Hematopoietic multipotent progenitor cell treated with erythropoietin and hydrocortisone succinate and interleukin-3 and kit ligand, for 8 days (in vitro differentiated cells): ENCODE measurements at places on chromosomes 12 and 14.

DNA sequence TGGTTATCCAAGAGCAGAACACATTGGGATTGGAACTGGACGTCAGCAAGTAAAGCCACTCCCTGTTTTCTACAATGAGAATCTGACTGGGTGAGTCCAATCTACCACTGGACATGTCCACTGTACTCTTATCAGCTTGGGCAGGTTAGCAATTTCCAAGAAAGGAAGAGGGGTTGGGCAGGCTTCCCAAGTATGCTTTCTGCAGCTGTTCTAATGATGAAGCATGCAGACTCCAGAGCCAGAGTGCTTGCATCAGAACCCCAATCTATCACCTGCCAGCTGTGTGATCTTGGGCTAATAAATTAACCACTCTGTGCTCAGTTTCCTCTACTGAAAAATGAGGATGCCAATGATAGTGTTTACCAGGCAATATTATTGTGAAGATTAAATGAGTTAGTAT is 92.0 kb downstream of the EMP1 start:
- peak; percentile 62 for DNase-seq

- DNase-seq = no peak
Measured at GRCh38 chr14:74829251-74829650, 46.7 kb downstream of the PROX2 start.

DNA sequence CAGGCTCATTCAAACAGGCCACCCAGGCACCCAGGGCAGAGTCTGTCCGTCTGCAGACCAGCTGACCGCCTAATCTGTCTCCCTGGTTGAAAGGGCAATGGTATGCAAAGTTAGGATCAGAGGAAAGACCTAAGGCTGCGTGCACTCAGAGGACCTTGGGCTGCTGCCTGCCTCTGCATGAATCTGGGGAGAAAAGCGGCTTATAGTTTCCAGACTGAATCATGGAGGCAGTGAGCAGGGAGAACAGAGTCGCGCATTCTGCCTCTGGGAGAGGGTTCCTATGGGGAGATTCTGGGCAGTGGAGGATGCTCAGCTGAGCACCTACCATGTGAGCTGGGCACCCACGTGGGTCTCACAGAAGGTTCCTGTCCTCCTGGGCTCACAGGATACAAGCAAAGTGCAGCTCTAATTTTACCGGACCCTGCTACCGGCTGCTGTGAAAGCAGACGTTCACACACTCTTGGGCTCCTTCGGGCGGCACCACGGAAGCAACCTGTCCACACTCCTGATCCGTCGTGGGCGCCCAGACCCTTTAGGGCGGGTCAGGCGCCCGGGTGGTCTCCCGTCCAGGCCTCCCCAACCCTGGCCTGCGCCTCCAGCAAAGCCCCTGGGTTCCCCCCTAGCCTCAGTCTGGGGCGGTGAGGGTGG is 772 bp downstream of the SCARB1 start:
- peak; percentile 41 for DNase-seq

GRCh38 chr14:63542231-63542999 is 762 bp downstream of the PPP2R5E start:
- peak; percentile 49 for DNase-seq

- DNase-seq = peak; percentile 13
Measured at GRCh38 chr14:77406086-77406485, 17.2 kb downstream of the NOXRED1 start.

DNA sequence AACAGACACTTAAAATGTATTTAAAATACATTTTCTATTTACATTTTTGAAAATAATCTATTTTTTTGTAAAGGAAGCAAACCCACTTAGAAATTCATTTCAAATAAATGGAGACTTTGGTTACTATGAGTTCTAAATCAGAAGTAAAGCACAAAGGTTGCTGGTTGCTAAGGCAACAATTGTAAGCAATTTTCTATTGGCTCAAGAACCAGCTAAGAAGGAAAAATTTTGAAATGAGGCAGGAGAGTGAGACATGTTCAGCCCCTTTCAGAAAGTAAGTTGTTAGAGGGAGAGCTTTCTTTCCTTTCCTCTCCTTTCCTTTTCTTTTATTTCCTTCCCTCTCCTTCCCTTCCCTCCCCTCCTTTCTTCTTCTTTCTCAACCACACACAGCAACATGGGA is 80.7 kb downstream of the PRMT8 start:
- DNase-seq = no peak

- DNase-seq = peak; percentile 45
Measured at GRCh38 chr14:99447739-99448138, 32.9 kb downstream of the SETD3 start.

- DNase-seq = no peak
Measured at GRCh38 chr12:88472248-88472647, 108.0 kb downstream of the KITLG start.

GRCh38 chr12:2800046-2800570 is 5.3 kb downstream of the FKBP4 start:
- no peak for DNase-seq

DNA sequence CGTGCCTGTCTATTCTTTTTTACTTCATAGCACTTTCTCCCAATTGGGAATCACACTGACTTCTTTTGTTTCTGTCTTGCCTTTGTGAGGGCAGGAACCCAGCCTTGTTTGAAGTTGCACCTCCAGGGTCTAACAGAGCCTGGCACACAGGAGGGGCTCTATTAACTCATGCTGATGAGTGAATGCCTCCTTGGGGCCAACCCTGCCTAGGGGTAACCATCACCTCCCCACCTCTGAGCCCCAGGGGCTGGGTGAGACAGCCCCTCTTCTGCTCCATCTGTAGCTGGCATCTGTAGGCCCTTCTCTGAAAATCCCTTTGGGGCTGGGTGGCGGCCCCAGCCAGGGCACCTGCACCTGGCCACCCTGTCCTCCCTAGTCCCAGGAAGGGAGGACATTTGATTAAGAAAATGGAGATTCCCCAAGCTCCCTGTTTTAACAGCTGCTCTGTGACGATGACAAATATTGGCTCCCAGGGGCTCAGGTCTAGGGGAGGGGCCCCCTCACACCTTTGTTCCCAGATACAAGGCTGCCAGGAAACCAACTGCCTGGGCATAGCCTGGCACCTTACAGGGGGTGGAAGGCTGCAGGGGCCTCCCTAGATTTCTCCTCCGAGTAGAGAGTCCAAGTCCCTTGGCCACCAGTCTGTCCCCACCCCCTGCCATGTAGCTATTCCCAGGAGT is 11.8 kb downstream of the TAMALIN start:
- DNase-seq = no peak

DNA sequence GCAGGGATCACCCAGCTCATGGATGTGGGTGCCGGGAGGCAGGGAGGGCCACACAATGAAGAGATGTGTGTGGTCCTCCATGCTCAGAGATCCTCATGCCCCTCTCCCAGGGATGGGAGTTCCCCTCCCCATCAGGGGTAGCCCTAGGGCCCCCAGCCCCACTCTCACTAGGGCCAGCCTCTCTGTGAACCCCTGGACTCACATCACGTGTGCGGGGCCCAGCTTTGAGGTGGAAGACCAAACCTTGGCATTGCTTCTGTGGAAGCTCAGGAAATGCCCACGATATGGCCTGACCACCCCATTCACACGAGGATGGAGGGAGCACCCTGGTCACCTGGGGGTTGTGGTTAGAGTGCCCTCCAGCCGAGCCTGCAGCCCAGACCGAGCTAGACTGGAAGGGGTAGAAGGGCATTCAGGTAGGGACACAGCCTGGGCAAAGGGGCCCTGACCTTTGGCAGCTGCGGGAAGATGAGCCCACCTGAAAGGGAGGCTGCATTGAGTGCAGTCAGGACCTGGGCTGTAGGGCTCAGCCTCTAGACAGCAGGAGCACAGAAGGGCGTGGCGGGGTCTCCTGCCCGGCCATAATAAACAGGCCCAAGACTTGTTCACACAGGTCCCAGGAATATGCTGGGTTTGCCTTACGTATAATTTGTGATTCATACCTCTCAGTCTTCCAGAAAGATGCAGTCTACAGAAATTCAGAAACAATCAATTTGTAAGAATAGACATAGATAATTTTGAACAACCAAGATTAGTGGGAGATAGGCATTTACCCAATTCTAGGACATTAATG is 34.8 kb upstream of the RCOR1 start:
- DNase-seq = no peak

DNA sequence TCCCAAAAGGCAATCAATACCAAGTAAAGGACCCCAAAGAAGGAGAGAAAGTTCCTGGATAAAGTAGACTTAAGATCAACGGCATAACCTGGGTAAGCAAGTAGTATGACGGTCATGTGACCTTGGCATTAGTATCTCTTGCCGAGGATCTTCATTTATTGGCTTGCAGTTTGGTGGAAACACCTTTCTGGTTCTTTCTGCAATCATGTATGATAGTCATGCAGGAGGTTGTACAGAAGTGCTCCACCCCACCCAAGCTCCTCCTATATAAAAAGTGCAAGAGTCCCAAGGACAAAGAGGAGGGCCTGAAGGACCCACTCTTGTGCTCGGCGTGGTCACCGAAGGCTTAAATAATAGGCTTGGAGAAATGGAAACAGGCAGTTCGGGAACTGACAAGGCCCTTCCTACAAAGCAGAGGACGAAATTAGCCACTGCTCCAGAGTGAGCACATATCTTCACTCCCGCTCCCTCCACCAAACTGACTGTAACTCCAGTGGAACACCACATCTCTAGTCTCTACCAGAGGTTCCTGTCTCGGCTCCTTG is 750 bp downstream of the CS start:
- peak; percentile 79 for DNase-seq

GRCh38 chr12:70982286-70982685 is 61.7 kb upstream of the PTPRR start:
- no peak for DNase-seq

GRCh38 chr12:1576410-1577241 is 17.8 kb downstream of the FBXL14 start:
- peak; percentile 53 for DNase-seq

DNA sequence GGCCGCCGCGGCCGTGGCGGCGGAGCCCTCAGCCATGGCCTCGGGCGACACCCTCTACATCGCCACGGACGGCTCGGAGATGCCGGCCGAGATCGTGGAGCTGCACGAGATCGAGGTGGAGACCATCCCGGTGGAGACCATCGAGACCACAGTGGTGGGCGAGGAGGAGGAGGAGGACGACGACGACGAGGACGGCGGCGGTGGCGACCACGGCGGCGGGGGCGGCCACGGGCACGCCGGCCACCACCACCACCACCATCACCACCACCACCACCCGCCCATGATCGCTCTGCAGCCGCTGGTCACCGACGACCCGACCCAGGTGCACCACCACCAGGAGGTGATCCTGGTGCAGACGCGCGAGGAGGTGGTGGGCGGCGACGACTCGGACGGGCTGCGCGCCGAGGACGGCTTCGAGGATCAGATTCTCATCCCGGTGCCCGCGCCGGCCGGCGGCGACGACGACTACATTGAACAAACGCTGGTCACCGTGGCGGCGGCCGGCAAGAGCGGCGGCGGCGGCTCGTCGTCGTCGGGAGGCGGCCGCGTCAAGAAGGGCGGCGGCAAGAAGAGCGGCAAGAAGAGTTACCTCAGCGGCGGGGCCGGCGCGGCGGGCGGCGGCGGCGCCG is 381 bp downstream of the YY1 start:
- DNase-seq = no peak

DNA sequence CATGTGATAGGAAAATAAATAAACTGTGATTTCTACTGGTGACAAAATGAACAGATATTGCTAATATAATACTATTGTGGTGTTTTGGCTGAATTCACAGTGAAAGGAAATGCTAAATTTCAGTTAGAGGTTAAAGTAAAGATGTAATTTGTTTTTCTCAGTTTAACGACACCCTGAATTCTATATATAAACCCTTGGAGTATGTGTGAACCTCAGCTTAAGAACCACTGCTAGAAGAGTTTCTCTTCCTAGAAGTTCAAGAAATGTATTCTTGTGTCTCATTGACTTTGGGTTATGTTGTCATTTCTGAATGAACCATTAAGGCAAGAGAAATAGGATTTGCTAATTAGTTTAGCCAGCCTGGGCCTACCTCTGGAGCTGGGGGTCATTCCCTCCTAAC is 8.2 kb downstream of the FBXO34 start:
- no peak for DNase-seq

- DNase-seq = peak; percentile 64
Measured at GRCh38 chr14:99460793-99461192, 19.9 kb downstream of the SETD3 start.

- peak; percentile 37 for DNase-seq
Measured at GRCh38 chr12:5083955-5084849, 40.5 kb downstream of the KCNA5 start.

DNA sequence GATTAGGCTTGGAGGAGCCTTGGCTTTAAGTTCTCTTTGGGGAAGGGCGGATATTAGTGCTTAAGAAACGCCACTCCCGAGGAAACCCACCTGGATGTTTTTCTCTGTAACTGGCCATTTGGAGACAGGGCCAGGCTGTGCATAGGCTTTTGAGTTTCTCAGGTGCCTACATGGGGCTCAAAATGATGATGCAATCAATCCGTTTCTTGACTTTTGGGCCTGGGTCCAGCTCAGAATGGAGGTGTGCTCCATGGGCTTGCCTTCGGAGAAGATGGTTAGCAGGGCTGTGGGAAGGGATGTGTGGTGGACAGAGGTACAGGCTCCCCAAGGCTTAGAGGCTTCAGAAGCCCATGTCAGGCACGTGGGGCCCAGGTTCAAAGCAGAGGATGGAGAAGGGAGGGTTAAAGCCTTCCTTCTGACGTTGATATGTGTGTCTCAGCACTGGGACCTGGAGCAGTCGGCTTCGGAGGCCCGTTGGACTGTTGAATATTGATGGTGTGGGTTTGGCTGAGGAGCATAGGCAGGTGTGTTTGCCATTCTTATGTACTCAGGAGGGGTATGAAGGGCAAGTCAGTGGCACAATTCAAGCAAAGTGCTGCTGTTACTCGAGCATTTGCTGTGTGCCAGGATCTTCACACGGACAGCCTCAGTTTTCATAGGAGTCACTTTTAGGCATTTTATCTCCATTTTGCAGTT is 82.8 kb downstream of the SLC25A47 start:
- no peak for DNase-seq

DNA sequence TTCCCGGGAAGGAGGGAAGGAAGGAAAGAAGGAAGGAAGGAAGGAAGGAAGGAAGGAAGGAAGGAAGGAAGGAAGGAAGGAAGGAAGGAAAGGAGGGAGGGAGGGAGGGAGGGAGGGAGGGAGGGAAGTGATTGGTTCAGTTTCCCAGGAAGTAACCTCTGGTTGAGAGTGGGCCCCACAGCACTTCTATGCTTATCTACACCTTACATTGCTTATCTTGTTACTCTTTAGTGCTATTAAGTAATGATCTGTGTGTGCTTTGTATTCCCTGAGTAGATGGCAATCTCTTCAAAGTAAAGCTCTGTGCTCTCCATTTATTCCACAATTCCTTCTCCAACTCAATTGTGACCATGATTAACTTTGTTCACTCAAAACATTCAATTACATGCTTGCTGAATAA is 74.6 kb downstream of the SLC38A4 start:
- DNase-seq = no peak

DNA sequence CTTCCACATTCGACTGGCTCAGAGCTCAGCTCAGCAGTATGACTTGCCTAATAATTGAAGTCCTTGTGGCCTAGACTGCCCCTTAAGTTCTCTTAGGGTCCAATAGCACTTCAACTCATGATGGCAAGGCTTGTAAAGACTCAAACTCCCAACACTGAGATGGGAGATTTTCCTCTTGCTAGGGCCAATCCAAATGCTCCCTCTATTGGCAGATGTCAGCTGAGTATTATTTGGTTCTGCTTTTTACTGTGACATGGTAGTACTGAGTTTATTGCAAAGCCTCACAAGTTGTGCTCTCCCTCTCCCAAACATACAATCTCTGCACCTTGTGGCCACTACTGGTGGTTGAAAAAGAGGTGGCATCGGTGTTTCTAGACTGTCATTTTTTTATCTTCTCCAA is 164.2 kb downstream of the ALG10 start:
- peak; percentile 30 for DNase-seq

- DNase-seq = no peak
Measured at GRCh38 chr12:89386138-89386537, 33.8 kb upstream of the DUSP6 start.
